ENCODE measurements at places on chromosomes 5 and 9.

DNA sequence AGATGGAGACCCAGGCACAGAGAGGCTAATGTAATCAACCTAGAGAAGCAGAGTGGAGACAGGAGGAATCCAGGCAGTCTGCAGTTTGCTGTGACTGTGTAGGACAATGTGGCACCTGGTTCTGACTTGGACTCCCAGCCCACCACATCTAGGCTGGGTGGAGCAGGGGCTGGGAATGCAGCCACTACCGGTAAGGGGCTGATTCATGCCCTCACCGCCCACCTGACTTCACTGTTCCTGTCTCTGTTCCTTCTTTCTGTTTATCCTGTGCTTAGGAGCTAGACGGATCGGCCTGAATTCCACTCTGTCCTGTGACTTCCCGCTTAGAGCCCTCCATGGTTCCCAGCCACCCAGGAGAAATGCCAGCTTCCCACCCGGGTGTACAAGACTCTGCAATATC lies 2.6 kb downstream of the PDLIM4 start:
- H3K36me3 ChIP-seq: no peaks in the 10 kb centered on the region
- no peak overlapping the region for H3K4me3 ChIP-seq
- H3K27me3 ChIP-seq: peaks cover 17% of the 10 kb centered on the region

DNA sequence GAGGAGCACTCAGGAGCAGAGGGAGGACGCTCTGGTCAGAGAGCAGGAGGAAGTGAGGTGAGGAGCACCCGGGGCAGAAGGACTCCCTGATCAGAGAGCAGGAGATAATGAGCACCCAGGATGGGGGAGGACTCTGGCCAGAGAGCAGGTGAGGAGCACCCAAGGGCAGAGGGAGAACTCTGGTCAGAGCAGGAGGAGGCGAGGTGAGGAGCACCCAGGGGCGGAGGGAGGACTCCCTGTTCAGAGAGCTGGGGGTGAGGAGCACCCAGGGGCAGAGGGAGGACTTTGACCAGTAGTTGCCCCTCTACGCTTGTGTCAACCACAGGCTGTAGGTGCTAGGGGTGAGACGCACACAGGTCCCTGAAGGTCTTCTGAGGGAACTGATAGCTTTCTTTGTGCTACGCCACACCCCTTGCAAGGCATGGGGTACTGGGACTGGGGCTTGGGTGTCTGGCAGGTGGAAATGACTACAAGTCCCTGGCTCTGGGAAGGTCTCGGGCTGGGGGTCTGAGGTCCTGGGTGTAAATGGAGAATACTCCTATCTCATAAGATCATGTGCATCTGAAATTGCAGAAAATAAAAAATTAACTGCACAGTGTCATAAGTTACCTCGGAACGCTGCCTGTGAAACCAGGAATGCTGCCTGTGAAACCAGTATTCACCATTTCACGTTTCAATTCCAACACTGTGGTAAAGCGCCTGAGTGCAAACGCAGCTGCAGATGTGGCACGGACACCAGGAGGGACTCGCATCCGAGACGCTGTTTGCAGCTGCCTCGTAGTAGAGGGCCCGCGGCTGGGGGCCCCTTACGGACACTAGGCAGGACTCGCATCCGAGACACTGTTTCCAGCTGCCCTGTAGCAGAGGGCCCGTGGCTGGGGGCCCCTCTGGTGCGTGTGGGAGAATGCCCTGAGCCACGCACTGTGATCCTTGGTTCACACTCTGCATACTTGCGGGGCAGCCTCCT lies 27.0 kb upstream of the SLC6A3 start:
- no peaks in the 10 kb centered on the region for H3K27me3 ChIP-seq
- no peak overlapping the region for H3K4me3 ChIP-seq
- H3K27ac ChIP-seq: no peak overlapping the region
- DNase-seq: no peak
- H3K4me1 ChIP-seq: no peaks in the 10 kb centered on the region

- H3K27ac ChIP-seq: peak overlapping the region; percentile 91
- DNase-seq: no peak
- peaks cover 6% of the 10 kb centered on the region for H3K36me3 ChIP-seq
- H3K4me3 ChIP-seq: peak overlapping the region; percentile 67
- H3K4me1 ChIP-seq: peaks cover 28% of the 10 kb centered on the region
- no peaks in the 10 kb centered on the region for H3K27me3 ChIP-seq
These were observed 794 bp upstream of the DCAF12 start for GRCh38 chr9:34127035-34127948.

DNA sequence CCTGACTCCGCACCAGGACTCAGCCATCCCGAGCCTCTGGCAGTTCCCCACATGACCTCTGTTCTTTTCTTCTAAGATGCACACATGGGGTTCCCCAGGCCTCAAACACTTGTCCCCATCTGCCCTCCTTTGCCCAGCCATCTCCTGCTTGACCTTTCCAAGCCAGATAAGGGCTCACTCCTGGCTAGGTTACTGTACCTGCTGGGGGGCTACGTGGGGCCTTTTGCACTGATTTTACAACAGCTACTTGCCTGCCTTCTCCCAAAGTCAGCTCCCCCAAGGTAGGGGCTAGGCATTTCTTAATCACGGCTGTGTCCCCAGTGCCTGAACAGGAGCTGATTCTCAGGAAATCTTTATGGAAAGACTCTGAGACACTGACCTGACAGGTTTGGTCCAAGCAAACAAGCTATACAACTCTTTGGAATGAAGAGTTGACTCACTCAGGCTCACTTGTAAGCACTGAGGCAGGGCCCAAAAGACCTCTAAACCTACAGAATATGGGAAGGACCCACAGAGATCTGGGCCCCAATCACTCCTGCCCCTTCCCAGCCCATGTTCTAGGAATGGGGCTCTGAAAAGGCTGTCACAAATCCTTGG lies 2.5 kb downstream of the MACROH2A1 start:
- no peak overlapping the region for H3K27ac ChIP-seq
- no peak for DNase-seq
- H3K4me3 ChIP-seq: no peak overlapping the region
- peaks cover 58% of the 10 kb centered on the region for H3K4me1 ChIP-seq
- no peaks in the 10 kb centered on the region for H3K27me3 ChIP-seq

DNA sequence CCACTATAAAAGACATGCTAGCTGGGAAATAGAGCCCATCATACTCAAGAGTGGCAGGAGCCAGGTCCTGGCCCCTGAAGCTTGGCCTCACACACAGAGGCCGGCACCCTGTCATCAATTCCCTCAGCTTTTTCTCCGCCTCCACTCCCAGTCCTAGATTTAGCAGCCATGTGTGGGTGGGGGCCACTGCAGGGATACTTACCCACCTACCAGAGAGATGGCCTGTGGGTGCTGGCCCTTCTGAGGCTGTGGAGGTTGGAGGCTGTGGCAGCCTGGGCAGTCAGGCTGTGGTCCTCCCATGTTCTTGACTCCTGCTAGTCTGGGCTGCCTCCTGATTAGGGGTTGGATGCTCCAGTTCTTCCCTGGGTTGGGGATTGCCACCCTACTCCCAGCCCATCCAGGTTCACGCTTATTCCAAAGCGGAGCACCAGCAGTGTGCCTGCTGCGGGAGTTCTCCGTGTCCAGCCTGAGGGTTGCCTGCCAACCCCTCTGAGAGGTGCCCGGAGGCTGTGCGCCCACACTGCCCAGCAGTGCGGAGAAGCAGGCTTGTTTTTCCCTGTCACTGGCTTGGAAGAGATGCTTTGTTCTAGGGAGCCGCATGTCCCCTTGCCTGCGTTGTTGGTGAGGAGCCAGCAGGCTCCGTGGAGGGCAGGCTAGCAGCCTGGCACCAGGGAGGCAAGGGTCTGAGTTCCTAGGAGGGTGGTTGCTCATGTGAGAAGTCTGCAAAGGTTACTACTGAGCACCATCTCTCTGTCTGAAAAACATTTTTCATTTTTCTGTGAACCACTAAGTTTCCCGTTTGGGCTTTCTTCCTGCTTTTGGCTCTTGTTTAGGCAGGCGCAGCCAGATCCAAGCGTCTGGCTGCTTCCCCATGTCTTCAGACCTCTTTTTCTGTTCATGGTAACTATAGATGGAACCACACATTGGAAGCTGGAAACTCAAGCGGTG lies 7.5 kb downstream of the SLC22A5 start:
- no peak overlapping the region for H3K4me3 ChIP-seq
- H3K4me1 ChIP-seq: no peaks in the 10 kb centered on the region
- H3K36me3 ChIP-seq: no peaks in the 10 kb centered on the region
- DNase-seq: no peak

GRCh38 chr5:120306303-120306702 lies 157.8 kb upstream of the PRR16 start:
- no peak for DNase-seq
- no peaks in the 10 kb centered on the region for H3K36me3 ChIP-seq
- no peaks in the 10 kb centered on the region for H3K4me1 ChIP-seq
- H3K27me3 ChIP-seq: no peaks in the 10 kb centered on the region

DNA sequence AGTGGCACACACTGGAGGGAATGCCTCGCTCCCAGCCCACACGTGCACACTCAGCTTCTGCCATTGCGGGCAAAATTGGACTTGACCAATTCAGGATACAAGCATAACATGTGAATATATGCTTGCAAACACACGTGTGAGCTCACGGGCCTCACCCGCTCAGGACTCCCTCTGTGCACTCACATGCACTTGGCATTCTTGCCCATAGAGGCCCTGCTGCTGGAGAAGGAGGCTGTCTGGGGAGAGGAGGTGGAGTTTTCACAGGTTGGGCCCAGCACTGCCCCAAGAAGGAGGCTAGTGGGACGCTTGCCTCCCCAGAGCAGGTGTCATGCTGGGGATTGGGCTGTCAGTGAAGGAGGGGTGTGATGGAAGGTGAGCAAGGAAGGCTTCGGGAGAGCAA lies 1.7 kb downstream of the MYMK start:
- H3K27ac ChIP-seq: no peak overlapping the region
- H3K36me3 ChIP-seq: no peaks in the 10 kb centered on the region
- H3K4me1 ChIP-seq: peaks cover 6% of the 10 kb centered on the region
- no peak overlapping the region for H3K4me3 ChIP-seq
- DNase-seq: no peak

GRCh38 chr5:137837491-137838394 lies 29.9 kb upstream of the MYOT start:
- no peaks in the 10 kb centered on the region for H3K27me3 ChIP-seq
- no peak for DNase-seq
- H3K36me3 ChIP-seq: no peaks in the 10 kb centered on the region
- H3K4me1 ChIP-seq: no peaks in the 10 kb centered on the region
- no peak overlapping the region for H3K27ac ChIP-seq

- no peaks in the 10 kb centered on the region for H3K4me1 ChIP-seq
These were observed 13.0 kb downstream of the ROR2 start for GRCh38 chr9:91937056-91937455.

DNA sequence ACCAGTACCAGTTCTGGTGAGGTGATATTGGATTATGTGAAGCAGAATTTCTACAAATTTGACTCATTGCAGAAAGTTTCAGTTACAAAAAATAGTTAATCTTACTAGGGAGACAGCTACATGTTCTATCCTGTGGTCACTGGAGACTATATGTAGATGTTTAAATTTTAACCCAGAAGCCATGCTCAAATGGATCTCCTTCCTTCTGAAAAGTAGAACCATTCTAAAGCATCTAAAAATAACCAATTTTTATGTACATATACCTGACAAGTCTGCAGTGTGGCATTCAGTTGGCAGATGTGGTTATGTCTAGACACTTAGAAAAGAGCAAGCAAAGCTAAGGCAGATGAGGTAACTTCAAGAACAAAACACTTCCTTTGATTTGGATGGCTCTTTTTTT lies 65.5 kb upstream of the POU4F3 start:
- no peaks in the 10 kb centered on the region for H3K27me3 ChIP-seq
- no peak overlapping the region for H3K27ac ChIP-seq
- no peak for DNase-seq
- H3K4me1 ChIP-seq: no peaks in the 10 kb centered on the region
- H3K36me3 ChIP-seq: peaks cover 56% of the 10 kb centered on the region
- no peak overlapping the region for H3K4me3 ChIP-seq

DNA sequence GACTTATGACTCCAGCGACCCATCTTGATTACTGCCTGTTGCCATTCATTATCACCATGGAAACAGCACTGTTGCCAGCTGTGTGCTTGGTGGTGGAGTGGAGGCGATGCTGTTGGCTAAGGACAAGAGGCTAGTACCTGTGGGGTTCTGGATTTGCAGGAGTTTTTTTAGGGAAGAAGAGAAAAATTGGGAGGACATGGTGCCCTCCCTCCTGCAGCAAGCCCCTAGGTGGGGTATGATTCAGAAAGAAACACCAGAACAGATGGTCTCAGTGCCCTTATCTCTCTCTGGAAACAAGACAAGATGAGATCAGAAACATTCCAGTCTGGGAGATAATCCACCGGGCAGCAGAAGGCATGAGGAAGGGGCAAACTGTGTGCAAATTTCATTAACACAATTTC lies 87.8 kb upstream of the TLR4 start:
- no peak overlapping the region for H3K4me3 ChIP-seq
- H3K27me3 ChIP-seq: no peaks in the 10 kb centered on the region

DNA sequence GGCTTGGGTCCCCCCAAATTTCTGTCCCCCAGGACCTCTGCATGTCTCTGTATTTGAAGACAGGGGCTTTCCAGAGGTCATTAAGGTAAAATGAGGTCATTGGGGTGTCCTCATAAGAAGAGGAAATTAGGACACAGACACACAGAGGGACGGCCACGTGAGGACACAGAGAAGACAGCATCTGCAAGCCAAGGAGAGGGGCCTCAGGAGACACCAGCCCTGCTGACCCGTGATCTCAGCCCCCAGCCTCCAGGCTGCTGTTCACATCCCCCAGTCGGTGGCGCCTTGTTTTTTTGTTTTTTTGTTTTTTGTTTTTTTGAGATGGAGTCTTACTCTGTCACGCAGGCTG lies 1.2 kb upstream of the CCDC183 start:
- DNase-seq: no peak
- peaks cover 9% of the 10 kb centered on the region for H3K36me3 ChIP-seq
- no peak overlapping the region for H3K4me3 ChIP-seq

- H3K4me1 ChIP-seq: no peaks in the 10 kb centered on the region
- no peaks in the 10 kb centered on the region for H3K36me3 ChIP-seq
- H3K4me3 ChIP-seq: no peak overlapping the region
- no peak for DNase-seq
- no peak overlapping the region for H3K27ac ChIP-seq
These were observed 23.6 kb upstream of the SARDH start for GRCh38 chr9:133761641-133762248.

GRCh38 chr5:53037141-53037859 lies 48.1 kb downstream of the ITGA2 start:
- no peaks in the 10 kb centered on the region for H3K36me3 ChIP-seq
- H3K27me3 ChIP-seq: no peaks in the 10 kb centered on the region
- H3K4me3 ChIP-seq: no peak overlapping the region
- no peak for DNase-seq

GRCh38 chr5:17143335-17143734 lies 74.1 kb upstream of the BASP1 start:
- no peak overlapping the region for H3K4me3 ChIP-seq
- no peak for DNase-seq
- no peaks in the 10 kb centered on the region for H3K36me3 ChIP-seq
- H3K4me1 ChIP-seq: no peaks in the 10 kb centered on the region
- H3K27me3 ChIP-seq: no peaks in the 10 kb centered on the region
- no peak overlapping the region for H3K27ac ChIP-seq

GRCh38 chr9:4760122-4760521 lies 19.1 kb upstream of the AK3 start:
- no peaks in the 10 kb centered on the region for H3K36me3 ChIP-seq
- H3K4me3 ChIP-seq: no peak overlapping the region
- H3K27me3 ChIP-seq: no peaks in the 10 kb centered on the region
- H3K27ac ChIP-seq: no peak overlapping the region
- no peak for DNase-seq
- peaks cover 22% of the 10 kb centered on the region for H3K4me1 ChIP-seq
